ENCODE measurements at places on chromosomes 7 and 10. TPM values are rescaled to one million over a fixed set of nuclear protein-coding genes. Genes with fewer than 3 reads are reported as not detected.
A peak's percentile ranks its signal among the peaks of the same experiment; 100 is the strongest.

The HOXA13 gene
- 0.14 TPM for total RNA-seq

The GJD4 gene
- total RNA-seq: not detected

The SPDYE6 gene
- not detected for total RNA-seq

The ZNF425 gene
- total RNA-seq: 0.97 TPM

DNA sequence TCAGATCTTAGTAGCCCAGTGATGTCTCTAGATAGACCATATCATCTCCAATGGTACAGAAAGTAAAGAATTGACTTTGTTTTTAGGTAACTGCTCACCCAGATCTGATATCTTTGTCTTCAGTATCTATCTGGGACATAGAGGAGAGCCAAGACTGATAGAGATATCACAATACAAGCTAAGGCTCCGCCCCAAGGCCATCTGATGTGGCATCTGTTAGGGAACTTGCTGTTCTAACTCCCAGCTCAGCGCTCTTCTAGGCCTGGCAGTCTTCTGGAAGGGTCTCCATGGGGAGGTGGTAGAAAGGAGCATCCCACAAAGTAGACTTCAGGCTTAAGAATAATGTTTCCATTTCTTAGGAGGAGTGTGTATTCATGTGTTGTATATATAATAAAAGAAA lies 88.4 kb upstream of the SAMD8 start:
- no peak for DNase-seq

- peak; percentile 91 for DNase-seq
Measured at GRCh38 chr10:3068201-3068967, 1.0 kb downstream of the PFKP start.

DNA sequence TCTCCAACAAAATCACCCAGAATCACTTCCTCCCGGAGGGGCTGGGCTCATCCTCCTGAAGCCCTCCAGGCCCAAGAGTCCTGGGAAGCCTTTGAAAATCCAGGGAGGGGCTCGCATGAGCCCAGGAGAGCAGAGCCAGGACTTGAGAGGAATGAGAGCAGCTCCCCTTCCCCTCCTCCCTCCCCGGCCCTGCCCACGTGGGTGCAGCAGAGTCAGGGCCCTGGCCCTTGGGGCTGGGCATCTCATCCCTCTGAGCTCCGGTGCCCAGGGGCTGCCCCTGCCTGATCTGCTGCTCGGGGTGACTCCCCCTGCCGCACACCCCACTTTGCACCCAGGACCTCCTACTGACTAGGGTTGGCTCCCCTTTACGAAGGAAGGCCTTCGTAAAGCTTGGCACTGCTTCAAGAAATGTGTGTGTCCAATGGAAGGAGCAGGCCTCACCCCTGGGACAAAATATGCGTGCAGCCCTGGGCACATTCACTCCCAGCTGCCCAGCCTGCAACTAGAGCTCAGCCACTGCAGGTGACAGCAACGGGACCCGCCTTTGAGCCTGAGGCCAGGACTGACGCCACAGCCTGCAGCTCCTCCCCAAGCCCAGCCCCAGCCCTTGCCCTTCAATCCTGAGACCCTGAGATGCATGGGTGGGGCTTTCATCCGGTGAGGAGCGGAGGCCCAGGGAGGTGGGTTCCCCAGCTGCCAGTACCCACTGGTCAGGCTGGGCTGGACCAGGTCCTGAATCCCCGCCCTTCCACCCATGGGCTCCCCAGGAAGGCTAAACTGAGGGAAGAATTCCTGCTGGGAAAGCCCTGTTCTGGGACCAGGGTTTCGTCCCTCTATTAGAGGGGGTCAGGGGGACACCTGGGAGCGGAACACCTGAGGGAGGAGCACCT lies 21.8 kb downstream of the PWWP2B start:
- no peak for DNase-seq

DNA sequence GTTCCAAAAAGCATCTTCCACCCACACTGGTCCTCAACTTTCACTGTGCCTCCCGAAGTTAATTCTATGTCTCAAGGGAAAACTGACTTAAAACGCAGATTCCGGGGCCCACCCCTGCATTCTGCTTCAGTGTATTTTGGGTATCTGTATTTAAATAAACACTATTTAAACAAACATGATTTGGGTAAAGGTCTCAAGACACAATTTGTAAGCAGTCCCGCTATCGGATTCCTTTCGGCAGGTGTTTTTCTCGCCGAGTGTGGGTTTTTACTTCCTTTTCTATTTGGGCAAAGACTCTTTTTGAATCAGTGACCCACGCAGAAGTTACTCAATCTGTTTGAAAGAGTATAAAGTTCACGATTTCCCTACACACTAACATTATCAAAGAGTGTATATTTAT lies 1.2 kb downstream of the PDIA4 start:
- DNase-seq: peak; percentile 23

- no peak for DNase-seq
Measured at GRCh38 chr7:111089822-111090426, 1.0 kb upstream of the LRRN3 start.

DNA sequence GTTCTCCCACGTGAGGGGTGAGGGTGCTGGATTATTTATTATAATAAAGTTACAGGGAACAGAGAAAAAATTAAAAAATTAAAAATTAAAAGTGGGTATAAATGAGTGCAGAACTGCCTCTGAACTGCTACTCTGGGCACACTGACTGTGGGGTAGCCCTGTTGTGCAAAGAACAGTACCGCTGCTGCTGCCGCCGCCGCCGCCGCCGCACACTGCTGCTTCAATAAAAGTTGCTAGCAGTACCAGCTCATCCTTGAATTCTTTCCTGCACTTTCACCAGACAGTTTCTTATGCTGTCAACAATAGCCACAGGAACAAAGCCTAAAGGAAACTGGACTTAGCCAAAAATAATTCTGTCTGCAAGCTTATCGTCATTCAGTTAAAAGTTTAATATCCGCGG lies 72.1 kb downstream of the GCC1 start:
- no peak for DNase-seq

DNA sequence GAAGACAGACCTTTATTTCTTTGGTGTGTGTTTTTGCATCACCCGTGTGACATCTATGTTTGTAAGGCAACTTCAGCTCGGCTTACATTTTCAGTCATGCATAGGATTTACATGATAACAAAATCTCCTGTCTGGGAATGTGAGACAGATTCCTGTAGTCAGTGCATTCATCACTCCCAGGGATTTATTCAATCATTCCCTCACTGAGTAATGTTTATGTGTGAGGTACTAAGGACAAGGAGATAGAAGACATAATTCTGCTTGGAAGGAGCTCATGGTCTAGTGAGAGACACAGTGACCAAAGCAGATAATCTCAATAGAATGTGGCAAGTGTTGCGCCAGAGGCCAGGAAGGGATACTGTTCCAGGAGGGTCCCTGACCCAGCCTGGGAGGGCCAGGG lies 35.2 kb upstream of the BMPER start:
- DNase-seq: no peak

DNA sequence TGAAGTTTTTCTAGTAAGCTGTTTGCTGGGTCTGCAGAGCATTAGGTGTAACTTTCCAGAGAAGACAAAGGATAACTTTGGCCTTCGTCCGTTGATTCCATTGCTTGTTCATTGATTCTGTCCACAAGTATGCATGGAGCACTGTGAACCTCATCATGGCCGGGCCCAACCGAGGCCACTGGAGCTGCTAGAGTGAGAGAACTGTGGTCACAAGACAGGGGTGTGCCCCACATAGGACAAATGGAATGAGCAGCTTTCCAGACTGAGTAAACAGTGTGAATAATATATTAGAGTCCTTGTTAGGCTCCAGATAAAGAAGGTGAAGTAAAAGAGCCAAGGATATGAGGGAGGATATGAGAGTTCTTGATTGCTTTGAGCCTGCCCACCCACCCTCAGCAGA lies 24.9 kb downstream of the MBL2 start:
- no peak for DNase-seq
